Kidney glomerular epithelial cell (primary cell): ENCODE measurements at places on chromosomes 5 and 9.

- no peak for DNase-seq
Measured at GRCh38 chr9:117821954-117822353, 117.8 kb downstream of the TLR4 start.

- no peak for DNase-seq
Measured at GRCh38 chr9:69949396-69949795, 94.3 kb upstream of the MAMDC2 start.

GRCh38 chr5:88787856-88788255 lies 95.1 kb downstream of the MEF2C start:
- DNase-seq, result no peak

DNA sequence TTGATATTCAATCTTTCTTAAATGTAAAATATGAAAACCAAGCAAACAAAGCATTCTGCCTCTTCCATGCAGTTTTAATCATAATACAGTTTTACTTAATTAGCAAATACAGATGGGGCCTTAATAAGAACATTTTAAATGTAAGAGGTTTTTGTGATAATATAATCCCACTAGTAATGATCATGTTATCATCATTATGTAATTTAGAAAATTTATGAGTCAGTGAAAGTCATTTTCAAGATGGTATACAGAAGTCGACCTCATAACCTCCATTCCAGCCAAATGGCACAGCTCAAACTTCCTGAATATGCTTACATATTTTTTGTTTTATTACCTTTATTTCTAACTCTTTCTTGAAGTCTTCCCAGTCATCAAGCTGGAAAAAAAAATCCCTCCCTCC lies 102.2 kb upstream of the GNA14 start:
- DNase-seq, result no peak

DNA sequence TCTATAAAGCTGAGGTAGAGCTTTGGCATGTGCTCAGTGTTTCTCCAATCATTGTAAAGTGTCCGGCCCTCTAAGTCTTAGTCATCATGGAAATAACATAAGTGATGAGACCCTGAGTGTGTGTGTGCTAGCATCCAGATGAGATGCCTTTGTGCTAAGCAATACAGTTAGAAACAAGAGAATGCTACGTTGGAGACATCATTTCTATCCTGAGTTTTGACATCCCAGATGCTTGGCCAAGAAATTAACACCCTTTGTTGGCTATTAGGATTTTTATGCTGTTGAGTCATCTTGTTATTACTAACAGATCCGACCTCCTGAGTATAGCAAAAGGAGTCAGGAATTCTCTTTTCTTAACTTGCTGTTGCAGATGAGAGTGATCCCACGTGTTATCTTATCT lies 508.0 kb downstream of the GADD45G start:
- DNase-seq, result no peak

DNA sequence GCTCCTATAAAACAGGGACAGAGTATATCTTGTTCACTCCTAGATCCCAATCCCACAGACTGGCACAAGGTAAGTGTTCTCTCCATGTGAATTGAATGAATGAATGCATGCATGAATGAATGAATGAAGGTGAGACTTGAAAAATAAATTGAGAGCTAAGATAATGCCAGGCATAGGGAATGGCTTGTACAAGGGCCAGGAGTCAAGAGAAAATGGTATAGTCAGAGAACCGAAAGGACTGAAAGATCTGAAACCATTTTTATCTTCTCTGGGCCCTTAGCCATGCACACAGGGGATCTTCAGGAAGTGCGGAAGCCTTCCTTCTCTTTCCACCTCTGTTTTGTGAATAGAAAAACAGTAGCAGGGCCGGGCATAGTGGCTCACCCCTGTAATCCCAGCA lies 48.4 kb upstream of the FABP6 start:
- DNase-seq, result no peak

GRCh38 chr5:178649580-178649979 lies 22.7 kb upstream of the CLK4 start:
- no peak for DNase-seq

DNA sequence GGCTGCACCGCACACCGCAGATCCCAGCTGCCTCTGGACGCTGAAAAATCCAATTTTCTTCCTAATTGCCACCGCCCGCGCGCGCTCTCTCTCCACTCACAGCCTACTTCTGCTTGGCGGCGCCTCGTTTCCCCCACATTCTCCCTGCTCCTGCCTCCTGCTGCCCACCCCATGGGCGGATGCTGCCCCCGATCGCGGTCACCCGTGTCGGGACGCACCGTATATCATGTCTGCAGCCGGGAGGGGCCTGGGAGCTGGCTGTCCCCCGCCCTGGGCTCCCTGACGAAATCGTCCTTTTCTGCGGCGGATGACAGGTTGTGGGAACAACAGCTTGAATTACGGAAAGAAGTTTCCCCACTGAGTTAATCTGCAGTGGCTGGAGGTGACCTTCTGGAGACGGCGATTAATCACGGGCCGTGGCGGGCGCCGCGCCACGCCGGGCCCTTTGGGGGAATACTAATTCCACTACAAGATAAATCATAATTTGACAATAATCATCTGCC lies 36.3 kb upstream of the PSD2 start:
- DNase-seq, result no peak

GRCh38 chr5:125026867-125027731 lies 280.7 kb upstream of the ZNF608 start:
- peak; percentile 53 for DNase-seq

DNA sequence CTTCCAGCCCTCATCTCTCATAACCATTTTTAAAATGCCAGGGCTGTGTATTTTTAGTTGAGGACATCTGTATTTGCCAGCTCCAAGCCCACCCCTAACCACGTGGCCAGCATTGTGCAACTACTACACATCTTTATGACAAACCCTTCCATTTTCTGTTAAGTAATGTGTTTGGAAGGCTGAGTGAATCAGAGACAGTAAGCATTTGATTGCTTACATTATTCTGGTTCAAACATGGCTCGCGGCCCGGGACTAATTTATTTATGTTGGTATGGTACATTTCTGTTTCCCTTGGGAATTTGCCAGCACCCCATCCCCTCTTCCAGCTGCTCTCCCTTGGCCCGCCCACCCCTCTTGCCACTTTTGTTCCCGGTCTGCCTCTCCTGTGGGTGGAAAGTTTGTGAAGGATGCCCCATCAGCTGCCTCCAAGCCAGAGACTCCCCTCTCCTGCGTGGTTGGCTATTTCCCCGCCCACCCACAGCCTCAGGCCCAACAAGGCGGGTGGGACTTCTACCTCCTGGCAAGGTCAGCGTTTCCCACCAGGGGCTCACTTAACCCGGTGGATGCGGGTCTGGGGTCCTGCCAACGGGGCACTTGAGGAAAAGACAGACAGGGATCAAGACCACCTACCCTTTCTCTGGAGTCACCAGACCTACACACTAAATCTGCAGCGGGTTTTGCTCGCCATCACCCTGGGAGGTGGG lies 162.2 kb downstream of the HSD17B3 start:
- no peak for DNase-seq

GRCh38 chr9:121837113-121837961 lies 185.9 kb downstream of the DAB2IP start:
- no peak for DNase-seq

GRCh38 chr5:16597946-16598694 lies 18.7 kb downstream of the RETREG1 start:
- DNase-seq, result no peak

DNA sequence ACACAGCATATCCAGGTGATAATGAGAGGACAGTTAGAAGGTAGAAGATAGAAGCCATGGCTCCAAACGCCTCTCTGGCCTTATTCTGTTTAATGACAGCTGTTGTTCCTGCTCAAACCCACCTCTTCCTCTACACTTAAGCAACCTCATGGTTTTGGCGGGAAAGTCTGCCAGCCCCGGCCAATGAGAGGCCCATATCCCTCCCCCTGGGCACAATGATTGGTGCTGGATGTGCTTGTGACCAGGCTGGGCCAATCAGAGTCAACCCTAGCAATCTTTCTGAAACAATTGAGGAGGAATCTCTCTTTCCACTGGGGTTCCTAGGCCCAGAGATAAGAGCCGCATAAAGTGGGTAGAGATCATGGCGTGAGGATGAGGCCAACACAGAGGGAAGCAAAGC lies 4.8 kb upstream of the GFI1B start:
- no peak for DNase-seq

DNA sequence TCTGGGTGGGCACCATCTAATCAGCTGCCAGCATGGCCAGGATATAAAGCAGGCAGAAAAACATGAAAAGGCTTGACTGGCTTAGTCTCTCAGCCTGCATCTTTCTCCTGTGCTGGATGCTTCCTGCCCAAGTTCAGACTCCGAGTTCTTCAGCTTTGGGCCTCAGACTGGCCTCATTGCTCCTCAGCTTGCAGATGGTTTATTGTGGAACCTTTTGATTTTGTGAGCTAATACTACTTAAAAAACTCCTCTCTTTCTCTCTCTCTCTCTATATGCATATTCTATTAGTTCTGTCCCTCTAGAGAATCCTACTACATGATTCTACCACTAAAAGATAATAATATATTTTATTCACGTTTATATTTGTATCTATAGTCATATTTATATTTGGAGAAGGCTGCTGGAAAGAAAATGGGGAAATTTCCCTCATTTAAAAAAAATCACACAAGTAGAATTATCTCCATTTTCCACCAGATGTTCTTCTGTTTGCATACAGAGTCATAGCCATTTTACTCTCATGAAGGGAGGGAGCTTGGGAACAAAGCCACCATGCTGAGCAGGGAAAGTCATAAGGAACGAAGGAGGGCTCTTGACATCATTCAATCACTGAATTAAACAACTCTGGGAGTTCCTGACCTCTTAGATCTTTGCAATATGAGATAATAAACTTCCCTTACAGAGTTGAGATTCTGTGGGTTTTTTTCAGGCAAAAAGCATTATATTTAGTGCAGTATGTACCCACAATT lies 1137.4 kb upstream of the CDH18 start:
- DNase-seq, result no peak

GRCh38 chr5:117829646-117830045 lies 1158.7 kb downstream of the DTWD2 start:
- DNase-seq, result no peak

DNA sequence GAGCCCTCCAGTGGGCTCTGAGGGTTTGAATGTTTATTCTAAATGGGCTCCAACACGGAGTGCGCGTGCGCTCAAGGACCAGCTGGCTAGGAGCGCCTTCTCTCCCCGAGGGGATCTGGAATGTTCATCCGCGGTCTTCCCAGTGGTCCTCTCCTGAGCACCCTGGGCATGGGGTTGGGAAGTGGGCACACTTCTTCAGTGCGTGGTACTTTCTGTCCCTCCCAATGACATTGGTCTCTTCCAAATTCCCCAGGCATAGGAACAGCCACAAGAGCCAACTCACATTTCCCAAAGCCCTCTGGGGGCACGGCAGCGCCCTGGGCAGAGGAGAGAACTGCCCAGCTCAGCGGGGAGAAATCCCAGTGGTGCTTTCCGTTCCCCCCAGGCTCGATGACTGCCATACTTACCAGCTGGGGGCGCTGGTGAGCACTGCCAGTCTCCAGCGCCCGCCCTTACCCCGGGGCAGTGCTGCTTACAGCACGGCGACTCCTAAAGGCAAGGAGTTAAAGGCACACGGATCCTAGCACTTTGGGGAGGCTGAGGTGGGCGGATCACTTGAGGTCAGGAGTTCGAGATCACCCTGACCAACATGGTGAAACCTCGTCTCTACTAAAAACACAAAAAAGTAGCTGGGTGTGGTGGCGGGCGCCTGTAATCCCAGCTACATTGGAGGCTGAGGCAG lies 29.9 kb upstream of the OBP2B start:
- peak; percentile 19 for DNase-seq

DNA sequence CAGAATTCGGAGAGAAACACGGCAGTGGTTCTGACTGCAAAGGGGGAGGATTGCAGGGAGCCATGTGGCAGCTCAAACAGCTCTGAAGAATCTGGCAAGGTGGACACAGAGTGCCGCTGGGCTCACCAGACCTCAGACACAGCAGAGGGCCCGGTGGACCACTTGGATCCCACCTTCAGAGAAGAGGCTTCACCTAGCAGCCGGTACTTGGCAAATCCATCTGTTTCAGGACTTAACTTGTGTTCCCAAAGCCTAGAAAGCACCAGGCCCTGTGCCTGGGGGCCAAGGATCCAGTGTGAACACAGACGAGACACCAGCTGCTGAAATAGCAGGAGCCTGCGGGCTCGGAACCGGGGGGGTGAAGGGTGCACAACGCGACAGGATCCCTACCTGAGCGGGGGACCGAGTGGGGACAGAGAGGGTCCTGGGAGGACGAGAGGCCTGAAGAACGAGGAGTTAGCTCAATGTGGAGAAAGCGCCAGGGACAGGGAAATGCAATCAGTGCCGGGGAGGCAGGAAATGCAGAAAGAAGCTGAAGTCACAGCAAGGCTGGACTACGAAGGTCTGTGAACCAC lies 44.6 kb downstream of the BTNL9 start:
- no peak for DNase-seq

- DNase-seq, result no peak
Measured at GRCh38 chr5:124022966-124023365, 511.0 kb downstream of the CSNK1G3 start.

DNA sequence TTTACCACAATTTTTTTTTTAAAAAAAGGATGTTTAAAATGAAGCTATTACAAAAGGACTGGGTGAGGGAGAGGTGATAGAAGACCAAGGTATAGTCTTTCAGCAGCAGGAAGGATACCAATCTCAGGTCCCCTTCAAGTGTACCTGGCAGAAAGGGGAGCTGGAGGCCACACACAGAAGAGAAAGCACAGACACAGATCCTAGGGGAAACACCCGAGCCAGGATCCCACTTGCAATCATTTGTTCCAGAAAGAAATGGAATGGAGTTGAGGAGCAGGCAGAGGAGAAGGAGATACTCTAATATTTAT lies 5.6 kb downstream of the GNPDA1 start:
- no peak for DNase-seq

- no peak for DNase-seq
Measured at GRCh38 chr9:22060831-22061383, 51.8 kb upstream of the CDKN2B start.

- DNase-seq, result no peak
Measured at GRCh38 chr9:89523948-89524347, 26.0 kb upstream of the SEMA4D start.
